ENCODE measurements at places on chromosomes 11 and 22.

DNA sequence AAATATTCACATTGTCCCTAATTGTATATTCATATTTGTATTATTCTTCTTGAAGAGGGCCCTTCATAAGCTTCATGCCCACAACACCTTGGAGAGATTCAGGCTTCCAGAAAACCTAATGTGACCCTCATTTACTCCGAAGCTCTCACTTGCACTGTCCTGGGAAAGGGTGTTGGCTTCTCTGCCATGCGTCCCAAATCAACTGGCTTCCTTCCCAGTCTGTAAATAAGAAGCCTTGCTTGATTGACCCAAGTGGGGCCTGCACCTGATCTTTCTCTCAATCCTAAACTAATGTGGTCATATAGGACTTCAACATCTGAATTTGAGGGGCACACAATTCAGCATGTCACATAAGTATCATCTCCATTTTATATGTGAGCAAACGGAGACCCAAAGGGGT lies 40.5 kb upstream of the ZBTB16 start:
- H3K4me3 ChIP-seq = no peak overlapping the region
- H3K4me1 ChIP-seq = no peaks in the 10 kb centered on the region

- no peaks in the 10 kb centered on the region for H3K36me3 ChIP-seq
- H3K27ac ChIP-seq = no peak overlapping the region
- H3K4me1 ChIP-seq = peaks cover 30% of the 10 kb centered on the region
- no peaks in the 10 kb centered on the region for H3K27me3 ChIP-seq
Observed at GRCh38 chr11:65136515-65137096, 2.3 kb upstream of the SYVN1 start.

DNA sequence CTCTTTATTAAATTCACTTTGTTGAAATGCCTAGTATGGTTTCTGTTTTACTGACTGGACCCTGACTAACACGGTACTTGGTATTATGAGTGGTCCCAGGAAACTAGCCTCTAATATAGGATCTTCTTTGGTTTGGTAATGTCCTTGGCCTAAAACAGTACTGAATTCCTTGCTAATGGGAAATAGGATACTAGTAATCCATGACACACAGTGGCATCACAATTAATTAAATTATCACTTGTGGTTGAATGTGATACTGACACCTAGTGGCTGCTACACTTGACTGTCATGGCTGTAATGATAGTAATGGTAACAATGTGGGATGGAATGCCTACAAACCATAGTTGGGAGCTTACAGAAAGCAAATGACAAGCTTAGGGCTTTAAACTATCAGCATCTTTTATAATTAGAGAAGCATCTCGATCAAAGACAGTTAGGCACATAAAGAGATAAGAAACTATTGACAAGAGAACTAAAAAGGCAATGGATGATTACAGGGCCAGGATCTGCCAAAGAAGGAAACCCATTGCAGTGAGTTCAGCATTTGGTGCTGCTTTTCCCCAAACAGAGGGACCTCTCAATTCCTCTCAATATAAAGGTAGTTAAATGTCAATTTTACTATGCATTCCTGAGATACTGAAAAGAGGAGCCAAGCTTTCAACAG lies 8.6 kb downstream of the DNHD1 start:
- no peak overlapping the region for H3K27ac ChIP-seq
- H3K4me3 ChIP-seq = no peak overlapping the region
- H3K27me3 ChIP-seq = no peaks in the 10 kb centered on the region
- peaks cover 19% of the 10 kb centered on the region for H3K36me3 ChIP-seq

DNA sequence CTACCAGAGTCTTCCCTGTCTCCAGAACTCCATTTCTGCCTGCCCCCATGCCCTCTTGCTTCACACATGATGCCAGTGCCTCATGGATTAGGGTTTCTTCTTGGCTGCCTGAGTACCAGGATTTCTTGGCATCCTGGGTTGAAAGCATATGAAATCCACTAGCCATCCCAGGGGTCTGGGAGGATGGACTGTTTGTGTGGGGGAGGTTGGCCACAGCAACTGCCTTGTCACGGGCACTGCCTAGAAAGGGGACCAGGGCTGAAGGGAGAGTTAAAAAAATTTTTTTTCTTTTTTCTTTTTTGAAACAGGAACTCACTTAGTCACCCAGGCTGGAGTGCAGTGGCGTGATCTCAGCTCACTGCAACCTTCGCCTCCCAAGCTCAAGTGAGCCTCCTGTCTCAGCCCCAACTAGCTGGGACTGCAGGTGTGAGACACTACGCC lies 4.2 kb downstream of the USP35 start:
- no peaks in the 10 kb centered on the region for H3K27me3 ChIP-seq
- no peak overlapping the region for H3K4me3 ChIP-seq
- DNase-seq = no peak
- H3K36me3 ChIP-seq = no peaks in the 10 kb centered on the region

- no peaks in the 10 kb centered on the region for H3K27me3 ChIP-seq
- H3K4me1 ChIP-seq = no peaks in the 10 kb centered on the region
- H3K4me3 ChIP-seq = no peak overlapping the region
- no peak overlapping the region for H3K27ac ChIP-seq
- no peaks in the 10 kb centered on the region for H3K36me3 ChIP-seq
Observed at GRCh38 chr11:109383306-109383705, 38.7 kb upstream of the C11orf87 start.

DNA sequence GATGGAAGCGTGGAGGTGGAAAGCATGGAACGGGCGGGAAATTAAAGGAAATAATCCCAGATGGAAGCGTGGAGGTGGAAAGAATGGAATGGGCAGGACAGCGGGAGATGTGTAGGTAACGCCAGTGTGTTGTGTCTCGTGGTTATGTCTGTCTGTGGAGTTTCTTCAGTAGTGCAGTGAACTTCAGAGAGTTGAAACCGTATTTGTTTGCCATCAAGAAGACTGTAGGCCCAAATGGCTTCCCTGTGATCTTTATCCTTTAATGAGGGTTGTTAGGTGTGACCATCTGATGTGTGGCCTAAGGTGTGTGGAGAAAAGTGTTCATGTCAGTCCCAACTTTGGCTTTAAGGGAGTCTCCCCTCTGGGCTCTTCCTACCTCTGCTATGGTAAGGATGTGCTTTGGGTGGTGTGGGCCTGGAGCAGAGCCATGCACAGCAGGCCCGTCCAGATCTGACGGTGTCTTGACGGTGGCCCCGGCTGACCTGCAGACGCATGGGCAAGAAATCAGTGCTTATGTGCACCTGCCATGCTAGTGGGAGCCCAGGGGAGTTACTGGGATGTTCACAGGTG lies 39.6 kb downstream of the AP2A2 start:
- peaks cover 18% of the 10 kb centered on the region for H3K36me3 ChIP-seq
- H3K4me3 ChIP-seq = no peak overlapping the region
- DNase-seq = no peak
- peaks cover 20% of the 10 kb centered on the region for H3K4me1 ChIP-seq
- H3K27ac ChIP-seq = no peak overlapping the region
- no peaks in the 10 kb centered on the region for H3K27me3 ChIP-seq

GRCh38 chr11:117058761-117059261 lies 39.4 kb downstream of the SIK3 start:
- no peak overlapping the region for H3K27ac ChIP-seq
- H3K4me3 ChIP-seq = no peak overlapping the region
- DNase-seq = no peak

DNA sequence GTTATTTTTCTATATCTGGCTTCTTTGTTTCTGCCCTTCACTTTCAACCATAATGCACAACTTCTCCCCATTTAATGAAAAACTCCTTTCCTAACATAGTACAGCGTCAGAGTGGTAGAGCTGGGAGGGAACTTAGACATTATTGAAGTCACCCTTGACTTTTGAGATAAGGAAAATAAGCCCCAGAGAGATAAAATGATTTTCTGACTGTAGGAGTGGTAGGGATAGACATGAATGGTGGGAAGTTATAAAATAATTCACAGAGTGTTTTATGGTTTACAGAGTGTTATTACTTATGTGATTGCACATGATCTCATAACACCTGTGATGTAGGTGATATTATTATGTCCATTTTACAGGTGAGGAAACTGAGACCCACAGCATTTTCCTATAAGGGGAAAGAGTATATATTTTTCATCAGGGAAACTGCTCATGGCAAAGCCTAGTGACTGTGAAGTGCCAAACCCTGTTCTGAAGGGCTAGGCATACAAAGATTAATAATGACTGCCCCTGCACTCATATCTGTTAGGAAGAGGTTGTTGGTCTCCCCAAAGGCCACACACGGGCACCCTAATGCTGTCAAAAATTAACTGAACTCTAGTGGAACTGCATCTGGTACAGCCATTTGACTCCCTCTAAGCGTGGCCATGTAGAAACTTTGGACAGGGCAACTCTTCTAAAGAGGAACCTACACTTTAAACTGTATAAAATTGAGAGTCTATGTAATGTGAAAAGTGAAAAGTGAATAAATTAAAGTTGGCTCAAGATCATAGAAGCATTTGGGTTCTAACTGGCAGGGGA lies 61.1 kb upstream of the PICALM start:
- no peaks in the 10 kb centered on the region for H3K36me3 ChIP-seq
- H3K4me3 ChIP-seq = no peak overlapping the region
- no peak overlapping the region for H3K27ac ChIP-seq
- no peak for DNase-seq
- H3K4me1 ChIP-seq = no peaks in the 10 kb centered on the region

DNA sequence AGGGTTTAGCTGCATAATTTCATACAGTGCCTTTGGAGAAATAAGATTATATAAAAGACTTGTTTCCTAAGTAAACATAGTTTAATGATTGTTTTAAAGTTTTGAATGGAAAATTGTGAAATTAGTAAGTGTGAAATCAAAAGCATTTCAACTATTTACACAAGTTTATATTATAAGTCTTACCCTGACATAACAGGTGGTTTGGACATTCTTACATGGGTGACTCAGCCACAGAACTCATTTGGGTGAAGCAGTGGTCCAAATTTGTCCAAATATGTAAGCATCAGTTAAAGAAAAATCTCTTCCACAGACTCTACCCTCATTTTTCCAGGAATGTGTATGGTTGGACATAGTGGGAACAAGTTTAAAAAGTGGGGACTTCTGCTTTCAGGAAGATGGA lies 68.0 kb downstream of the USP47 start:
- H3K36me3 ChIP-seq = peaks cover 34% of the 10 kb centered on the region
- DNase-seq = no peak
- no peaks in the 10 kb centered on the region for H3K27me3 ChIP-seq
- no peak overlapping the region for H3K27ac ChIP-seq

GRCh38 chr11:12807621-12808020 lies 133.4 kb downstream of the TEAD1 start:
- no peaks in the 10 kb centered on the region for H3K36me3 ChIP-seq
- DNase-seq = no peak
- H3K4me3 ChIP-seq = no peak overlapping the region
- no peaks in the 10 kb centered on the region for H3K27me3 ChIP-seq

- no peaks in the 10 kb centered on the region for H3K27me3 ChIP-seq
- no peak overlapping the region for H3K27ac ChIP-seq
- H3K36me3 ChIP-seq = peaks cover 69% of the 10 kb centered on the region
- H3K4me1 ChIP-seq = no peaks in the 10 kb centered on the region
- no peak overlapping the region for H3K4me3 ChIP-seq
Observed at GRCh38 chr22:31846161-31847115, 92.6 kb downstream of the DEPDC5 start.

GRCh38 chr11:36352922-36353321 lies 56.8 kb downstream of the PRR5L start:
- no peak for DNase-seq
- H3K27ac ChIP-seq = no peak overlapping the region
- no peaks in the 10 kb centered on the region for H3K36me3 ChIP-seq

- no peak for DNase-seq
- no peaks in the 10 kb centered on the region for H3K27me3 ChIP-seq
- no peaks in the 10 kb centered on the region for H3K36me3 ChIP-seq
- H3K4me3 ChIP-seq = no peak overlapping the region
- H3K4me1 ChIP-seq = no peaks in the 10 kb centered on the region
- no peak overlapping the region for H3K27ac ChIP-seq
Observed at GRCh38 chr11:34827228-34827627, 89.0 kb downstream of the APIP start.

- H3K27me3 ChIP-seq = no peaks in the 10 kb centered on the region
- DNase-seq = no peak
- H3K4me3 ChIP-seq = no peak overlapping the region
- no peaks in the 10 kb centered on the region for H3K36me3 ChIP-seq
- H3K27ac ChIP-seq = no peak overlapping the region
Observed at GRCh38 chr11:93630037-93630436, 31.4 kb upstream of the CEP295 start.

DNA sequence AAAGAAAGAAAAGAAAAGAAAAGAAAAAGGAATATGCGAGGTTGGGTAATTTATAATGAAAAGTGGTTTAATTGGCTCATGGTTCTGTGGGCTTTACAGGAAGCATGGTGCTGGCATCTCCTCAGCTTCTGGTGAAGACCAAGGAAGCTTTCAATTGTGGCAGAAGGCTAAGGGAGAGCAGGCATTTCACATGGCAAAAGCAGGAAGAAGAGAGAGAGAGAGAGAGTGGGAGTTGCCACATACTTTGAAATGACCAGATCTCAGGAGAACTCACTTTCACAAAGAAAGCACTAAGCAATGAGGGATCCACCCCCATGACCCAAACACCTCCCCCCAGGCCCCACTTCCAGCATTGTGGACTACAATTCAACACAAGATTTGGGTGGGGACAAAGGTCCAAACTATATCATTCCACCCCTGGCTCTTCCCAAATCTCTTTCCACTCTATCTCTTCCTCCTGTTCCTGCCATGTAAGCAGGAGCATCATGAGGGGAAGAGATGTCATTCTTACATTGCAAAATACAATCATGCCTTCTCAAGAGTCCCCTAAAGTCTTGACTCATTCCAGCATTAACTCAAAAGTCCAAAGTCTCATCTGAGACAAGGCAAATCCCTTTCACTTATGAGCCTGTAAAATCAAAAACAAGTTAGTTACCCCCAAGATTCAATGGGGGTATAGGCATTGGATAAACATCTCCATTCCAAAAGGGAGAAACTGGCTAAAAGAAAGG lies 38.9 kb downstream of the LINC01488 start:
- H3K4me3 ChIP-seq = no peak overlapping the region
- H3K27ac ChIP-seq = no peak overlapping the region
- no peaks in the 10 kb centered on the region for H3K36me3 ChIP-seq
- H3K4me1 ChIP-seq = no peaks in the 10 kb centered on the region
- DNase-seq = no peak
- no peaks in the 10 kb centered on the region for H3K27me3 ChIP-seq

DNA sequence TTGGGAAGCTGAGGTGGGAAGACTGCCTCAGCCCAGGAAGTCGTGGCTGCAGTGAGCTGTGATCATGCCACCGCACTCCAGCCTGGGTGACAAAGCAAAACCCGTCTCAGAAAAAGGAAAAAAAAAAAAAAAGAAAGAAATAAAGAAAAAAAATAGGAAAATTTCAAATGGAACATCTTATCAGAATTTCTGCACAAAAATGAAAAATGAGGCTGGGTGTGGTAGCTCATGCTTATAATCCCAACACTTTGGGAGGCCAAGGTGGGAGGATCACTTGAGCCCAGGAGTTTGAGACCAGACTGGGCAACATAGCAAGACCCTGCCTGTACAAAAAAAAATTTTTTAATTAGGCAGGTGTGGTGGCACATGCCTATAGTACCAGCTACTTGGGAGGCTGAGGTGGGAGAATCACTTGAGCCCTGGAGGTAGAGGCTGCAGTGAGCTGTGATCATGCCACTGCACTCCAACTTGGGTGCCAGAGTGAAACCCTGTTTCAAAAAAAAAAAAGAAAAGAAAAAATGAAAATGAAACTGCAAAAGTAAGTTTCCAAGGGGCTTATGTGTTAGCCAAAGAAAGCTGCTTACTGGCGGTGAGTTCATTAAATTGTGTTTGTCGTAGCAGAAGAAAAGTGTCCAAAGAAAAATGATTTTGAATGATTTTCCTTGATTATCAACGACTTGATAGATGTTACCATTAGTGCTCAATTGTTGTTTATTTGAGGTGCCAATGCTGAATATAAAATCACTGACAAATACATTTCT lies 7.5 kb upstream of the CRKL start:
- no peaks in the 10 kb centered on the region for H3K27me3 ChIP-seq
- no peak overlapping the region for H3K27ac ChIP-seq
- H3K4me3 ChIP-seq = no peak overlapping the region
- peaks cover 5% of the 10 kb centered on the region for H3K4me1 ChIP-seq
- DNase-seq = no peak
- H3K36me3 ChIP-seq = no peaks in the 10 kb centered on the region

Data from vagina (tissue), 2 donors.